Activated CD4-positive, alpha-beta T cell treated with anti-CD3 and anti-CD28 coated beads, Interleukin-2, Interleukin-4, amounts not matched to agents 100 ng/mL and 50 ng/mL, durations not matched to agents 16 hours and 8 hours (primary cell): ENCODE measurements at places on chromosomes 16 and 17.
A peak's percentile ranks its signal among the peaks of the same experiment; 100 is the strongest.

GRCh38 chr17:73228748-73229236 lies 32.9 kb downstream of the CPSF4L start:
- peak; percentile 67 for DNase-seq

- no peak for DNase-seq
Measured at GRCh38 chr17:39194089-39194984, 3.1 kb downstream of the CACNB1 start.

DNA sequence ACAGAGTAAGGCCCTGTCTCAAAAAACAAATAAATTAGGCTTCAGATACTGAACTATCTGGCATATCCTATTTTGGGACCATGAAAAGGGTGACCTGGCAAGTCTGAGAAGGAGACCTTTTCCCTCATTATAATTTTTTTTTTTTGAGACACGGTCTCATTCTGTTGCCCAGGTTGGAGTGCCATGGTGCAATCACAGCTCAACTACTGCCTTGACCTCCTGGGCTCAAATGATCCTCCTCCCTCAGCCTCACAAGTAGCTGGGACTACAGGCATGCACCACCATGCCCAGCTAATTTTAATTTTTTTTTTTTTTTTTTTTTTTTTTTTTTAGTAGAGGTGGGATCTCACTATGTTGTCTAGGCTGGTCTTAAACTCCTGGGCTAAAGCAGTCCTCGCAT lies 37.3 kb downstream of the PLCG2 start:
- DNase-seq, result no peak

DNA sequence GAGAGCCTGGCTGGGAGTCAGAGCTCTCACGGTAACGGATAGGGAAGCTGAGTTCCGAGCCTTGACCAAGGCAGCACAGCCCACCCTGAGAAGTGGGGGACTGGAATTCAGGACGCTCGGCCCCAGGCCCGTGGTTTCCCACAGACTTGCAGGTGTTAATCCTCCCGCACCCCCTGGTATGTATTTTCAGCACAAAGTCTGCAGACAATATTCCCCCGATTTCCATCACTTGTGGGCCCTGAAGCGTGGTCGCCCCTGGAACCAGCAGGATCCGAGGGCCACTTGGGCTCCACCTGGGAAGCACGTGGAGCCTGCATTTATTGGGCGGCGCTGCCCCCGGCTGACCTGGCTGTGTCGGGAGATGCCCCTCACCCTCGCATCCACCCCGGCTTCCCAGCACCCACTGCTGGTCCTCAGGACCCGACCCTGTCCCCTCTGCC lies 60.2 kb downstream of the WSB1 start:
- DNase-seq, result no peak

DNA sequence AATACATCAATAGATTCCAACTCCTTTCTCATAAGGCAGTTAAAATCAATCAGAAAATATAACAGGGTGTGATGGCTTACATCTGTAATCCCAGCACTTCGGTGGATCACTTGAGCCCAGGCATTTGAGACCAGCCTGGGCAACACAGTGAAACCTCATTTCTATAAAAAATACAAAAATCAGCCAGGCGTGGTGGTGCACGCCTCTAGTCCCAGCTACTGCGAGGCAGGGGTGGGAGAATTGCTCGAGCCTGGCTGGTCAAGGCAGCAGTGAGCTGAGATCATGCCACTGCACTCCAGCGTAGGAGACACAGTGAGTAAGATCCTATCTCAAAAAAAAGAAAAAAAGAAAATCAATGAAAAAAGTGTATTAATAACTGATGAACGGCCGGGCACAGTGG lies 258.6 kb downstream of the NTN1 start:
- DNase-seq, result no peak
